Ureter (tissue), 1 donor: ENCODE measurements at places on chromosomes 7 and 10. TPM values are rescaled to one million over a fixed set of nuclear protein-coding genes. Genes with fewer than 3 reads are reported as not detected.

The UCMA gene
- not detected for total RNA-seq

The CNPY1 gene
- total RNA-seq: not detected

DNA sequence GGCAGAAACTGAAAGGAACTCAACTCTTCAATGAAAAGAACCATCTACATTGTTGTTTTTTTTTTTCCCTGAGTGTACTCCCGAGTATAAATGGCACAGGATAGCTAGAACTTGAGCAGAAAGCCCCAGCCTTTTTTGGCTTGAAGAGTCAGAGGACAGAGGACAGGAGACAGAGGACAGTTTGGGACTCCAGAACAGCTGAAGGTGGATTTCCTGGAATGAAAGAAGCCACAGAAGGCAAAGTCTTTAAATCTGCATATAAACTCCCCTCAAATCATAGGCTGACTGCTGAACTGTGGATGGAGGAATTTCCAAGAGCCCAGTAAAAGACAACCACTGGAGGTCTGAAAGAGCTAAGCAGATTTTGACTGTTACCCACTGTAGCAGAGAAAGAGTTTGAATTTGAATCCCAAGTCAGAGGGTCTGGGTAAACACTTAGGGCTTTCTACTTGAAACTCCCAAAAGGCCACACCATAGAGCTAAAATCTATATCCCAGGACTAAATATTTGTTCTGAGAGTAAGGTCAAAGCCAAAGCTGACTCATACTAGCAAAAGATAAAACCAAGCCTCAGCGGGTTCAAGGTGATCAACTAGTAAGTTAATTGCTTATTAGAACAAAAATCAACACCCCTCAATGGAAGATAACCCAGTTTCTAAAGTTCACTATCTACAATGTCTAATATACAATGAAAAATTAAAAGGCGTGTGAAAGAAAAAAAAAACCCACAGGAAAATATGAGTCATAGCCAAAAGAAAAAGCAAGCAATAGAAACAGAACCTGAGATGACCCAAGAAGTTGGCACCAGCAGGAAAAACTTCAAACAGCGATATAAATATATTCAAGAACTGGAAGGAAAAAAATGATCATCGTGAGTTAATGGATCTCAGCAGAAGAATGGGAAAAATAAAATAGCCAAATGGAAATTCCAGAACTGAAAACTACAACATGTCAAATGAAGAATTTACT, 1.8 kb upstream of the OPN1SW start:
- DNase-seq: no peak

- no peak for DNase-seq
These were observed 178.0 kb downstream of the IPMK start for GRCh38 chr10:58089739-58090138.

- DNase-seq: no peak
These were observed 69.5 kb upstream of the GDF10 start for GRCh38 chr10:47230482-47230881.

DNA sequence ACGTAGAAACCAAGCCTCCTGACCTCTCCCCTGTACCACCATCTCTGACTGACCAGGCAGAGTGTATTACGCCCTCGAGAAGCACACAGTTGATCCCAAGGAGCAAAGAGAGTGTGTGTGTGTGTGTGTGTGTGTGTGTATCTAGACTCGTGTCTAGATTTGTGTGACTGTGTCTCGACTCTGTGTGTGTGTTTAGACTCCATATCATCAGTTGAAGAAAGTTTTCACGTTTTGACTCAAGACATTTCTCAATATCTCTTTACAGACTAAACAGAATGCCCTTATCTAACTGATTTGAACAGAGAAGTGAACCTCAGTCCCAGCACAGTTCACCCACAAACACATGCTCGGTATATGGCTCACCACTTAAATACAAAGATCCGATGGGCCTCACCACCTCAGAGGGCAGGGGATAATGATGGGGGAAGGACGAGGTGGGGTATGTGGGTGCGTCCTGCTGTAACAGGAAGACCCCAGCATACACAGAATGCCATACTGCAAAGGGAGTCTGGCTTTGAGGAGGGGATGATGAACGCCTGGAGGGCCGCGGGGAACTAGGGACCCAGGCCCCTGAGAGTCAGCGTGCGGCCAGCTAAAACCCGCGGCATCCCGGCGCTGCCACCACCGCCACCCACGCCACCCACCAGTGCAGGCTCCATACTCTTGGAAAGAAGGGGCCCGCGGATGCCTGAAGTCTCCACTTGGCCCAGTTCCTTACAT, 780 bp downstream of the ALDH18A1 start:
- DNase-seq: peak; percentile 46

- no peak for DNase-seq
These were observed 21.0 kb upstream of the ABI1 start for GRCh38 chr10:26881600-26882331.
